Fibroblast of lung (primary cell): ENCODE measurements at places on chromosomes 3 and 15. TPM values are rescaled to one million over a fixed set of nuclear protein-coding genes. Genes with fewer than 3 reads are reported as not detected.

The STRA6 gene
- 0.17 TPM in 1 of 2 replicates, not detected in the other for total RNA-seq

The CCDC54 gene
- total RNA-seq: not detected in 2 replicates

- no peaks in the 10 kb centered on the region for H3K36me3 ChIP-seq
- DNase-seq: no peak
- no peaks in the 10 kb centered on the region for H3K27me3 ChIP-seq
- H3K27ac ChIP-seq: no peak overlapping the region
These were observed 10.2 kb downstream of the ATP10A start for GRCh38 chr15:25852661-25853524.

GRCh38 chr15:33559207-33559890 is 248.6 kb downstream of the RYR3 start:
- H3K27ac ChIP-seq: no peak overlapping the region
- DNase-seq: no peak
- no peaks in the 10 kb centered on the region for H3K36me3 ChIP-seq
- no peaks in the 10 kb centered on the region for H3K4me1 ChIP-seq
- H3K4me3 ChIP-seq: no peak overlapping the region

DNA sequence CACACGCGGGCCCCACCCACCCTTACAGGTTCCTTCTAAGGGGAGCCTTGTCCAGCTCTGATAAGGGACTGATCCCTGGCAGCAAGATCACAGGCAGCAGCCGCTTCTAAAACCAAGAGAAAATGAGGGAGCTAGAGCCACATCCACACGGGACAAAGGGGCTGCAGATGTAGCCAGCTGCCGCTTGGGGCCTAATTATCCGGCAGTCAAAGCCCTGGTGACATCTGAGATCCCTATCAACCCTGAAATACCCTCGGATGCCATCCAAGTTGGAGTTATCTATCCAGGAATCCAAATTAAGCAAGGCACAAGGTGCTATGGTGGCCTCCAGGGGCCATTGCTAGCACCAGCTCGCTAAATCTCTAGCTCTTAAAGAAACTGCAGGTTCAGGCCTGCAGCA is 248.3 kb downstream of the VPS13C start:
- H3K27ac ChIP-seq: no peak overlapping the region
- DNase-seq: no peak
- no peaks in the 10 kb centered on the region for H3K4me1 ChIP-seq
- no peak overlapping the region for H3K4me3 ChIP-seq
- H3K36me3 ChIP-seq: no peaks in the 10 kb centered on the region
- H3K27me3 ChIP-seq: no peaks in the 10 kb centered on the region

GRCh38 chr3:42264399-42265058 is 1.5 kb downstream of the CCK start:
- DNase-seq: peak; percentile 28
- H3K27ac ChIP-seq: no peak overlapping the region
- no peaks in the 10 kb centered on the region for H3K36me3 ChIP-seq
- peaks cover 2% of the 10 kb centered on the region for H3K4me1 ChIP-seq
- H3K4me3 ChIP-seq: no peak overlapping the region
